ENCODE measurements at places on chromosomes 1 and 21. TPM values are rescaled to one million over a fixed set of nuclear protein-coding genes. Genes with fewer than 3 reads are reported as not detected.

DNA sequence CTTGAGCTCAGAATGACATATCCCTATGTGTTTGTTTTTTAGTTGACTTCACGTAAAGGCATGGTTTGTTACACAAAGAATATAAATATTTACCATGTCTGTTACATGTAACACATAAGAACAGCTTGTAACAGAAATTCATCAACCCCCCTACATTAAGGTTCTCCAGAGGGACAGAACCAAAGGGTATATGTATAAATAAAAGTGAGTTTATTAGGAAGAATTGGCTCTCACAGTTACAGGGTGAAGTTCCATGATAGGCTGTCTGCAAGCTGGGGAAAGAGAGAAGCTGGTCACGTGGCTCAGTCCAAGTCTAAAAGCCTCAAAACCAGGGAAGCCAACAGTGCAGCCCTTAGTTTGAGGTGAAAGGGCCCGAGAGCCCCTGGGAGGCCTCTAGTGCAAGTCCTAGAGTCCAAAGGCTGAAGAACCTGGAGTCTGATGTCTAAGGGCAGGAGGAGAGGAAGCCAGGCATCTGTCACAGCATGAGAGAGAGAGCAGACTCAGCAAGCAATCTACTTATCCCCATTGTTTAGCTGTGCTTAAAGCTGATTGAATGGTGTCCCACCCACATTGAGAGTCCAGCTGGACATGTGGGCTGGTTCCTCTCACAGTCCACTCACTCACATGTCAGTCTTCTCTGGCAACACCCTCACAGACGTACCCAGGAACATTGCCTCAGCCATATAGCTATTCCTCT is 15.8 kb downstream of the THRAP3 start:
- DNase-seq = no peak

- DNase-seq = no peak
These were observed 41.7 kb downstream of the CD53 start for GRCh38 chr1:110914676-110915075.

DNA sequence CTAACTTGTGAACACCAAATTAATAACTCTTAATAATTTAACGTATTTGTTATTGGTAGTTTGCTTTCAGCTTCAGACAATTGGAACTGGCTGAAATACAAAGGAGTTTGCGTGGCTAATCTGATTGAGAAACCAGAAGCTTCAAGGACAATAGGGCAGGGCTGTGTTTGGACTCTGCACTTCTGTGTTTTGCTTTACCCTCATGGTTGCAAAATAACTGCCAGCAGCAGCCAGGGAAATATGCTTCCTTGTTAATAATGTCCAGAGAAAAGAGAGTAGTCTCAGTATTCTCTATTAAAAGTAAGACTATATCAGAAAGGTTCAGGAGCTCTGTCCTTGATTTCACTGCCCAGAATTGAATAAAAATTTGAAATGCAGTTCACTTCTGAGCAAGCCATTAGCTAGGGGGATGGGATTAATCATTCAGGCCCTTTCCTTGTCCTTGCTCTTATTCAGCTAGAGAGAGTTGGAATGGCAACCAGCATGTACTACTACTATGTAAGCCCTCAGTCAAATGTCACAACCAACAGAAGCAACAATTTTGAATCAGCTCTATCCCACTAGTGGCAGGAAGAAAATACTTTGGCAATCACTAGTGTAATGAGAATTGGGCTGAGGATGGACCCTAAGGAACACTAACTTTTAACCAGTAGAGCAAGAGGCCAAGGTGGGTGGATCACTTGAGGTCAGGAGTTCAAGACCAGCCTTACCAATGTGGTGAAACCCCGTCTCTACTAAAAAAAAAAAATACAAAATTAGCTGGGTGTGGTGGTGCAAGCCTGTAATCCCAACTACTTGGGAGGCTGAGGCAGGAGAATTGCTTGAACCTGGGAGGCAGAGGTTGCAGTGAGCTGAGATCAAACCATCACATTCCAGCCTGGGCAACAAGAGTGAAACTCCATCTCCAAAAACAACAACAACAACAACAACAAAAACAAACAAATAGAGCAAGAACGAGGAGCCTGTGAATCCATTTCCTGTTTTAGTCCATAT is 76.8 kb downstream of the POU2F1 start:
- DNase-seq = no peak

DNA sequence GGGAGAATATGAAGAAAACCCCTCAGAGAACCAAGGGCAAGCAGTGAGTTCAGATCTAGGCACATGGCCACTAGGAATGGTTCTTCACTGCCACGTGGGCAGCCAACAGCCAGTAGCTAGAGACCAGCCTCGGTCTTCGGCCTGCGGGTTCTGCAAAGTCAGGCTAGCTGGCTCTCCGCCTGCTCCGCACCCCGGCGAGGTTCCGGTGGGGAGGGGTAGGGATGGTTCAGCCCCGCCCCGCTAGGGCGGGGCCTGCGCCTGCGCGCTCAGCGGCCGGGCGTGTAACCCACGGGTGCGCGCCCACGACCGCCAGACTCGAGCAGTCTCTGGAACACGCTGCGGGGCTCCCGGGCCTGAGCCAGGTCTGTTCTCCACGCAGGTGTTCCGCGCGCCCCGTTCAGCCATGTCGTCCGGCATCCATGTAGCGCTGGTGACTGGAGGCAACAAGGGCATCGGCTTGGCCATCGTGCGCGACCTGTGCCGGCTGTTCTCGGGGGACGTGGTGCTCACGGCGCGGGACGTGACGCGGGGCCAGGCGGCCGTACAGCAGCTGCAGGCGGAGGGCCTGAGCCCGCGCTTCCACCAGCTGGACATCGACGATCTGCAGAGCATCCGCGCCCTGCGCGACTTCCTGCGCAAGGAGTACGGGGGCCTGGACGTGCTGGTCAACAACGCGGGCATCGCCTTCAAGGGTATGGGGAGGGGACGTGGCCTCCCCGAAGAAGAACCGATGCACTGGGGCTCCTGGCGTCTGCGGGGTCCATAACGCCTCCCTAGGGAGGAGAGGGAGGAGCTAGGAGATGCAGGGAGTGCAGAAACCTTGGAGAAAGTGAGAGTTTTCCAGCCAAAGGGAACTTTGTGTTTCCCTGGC is at the start of gene CBR1:
CBR1 (plus strand) TSS at position 312 of the 871 bp plus-strand sequence; CDS start at position 404, 92 bp downstream.
- peak; percentile 92 for DNase-seq

- no peak for DNase-seq
These were observed 41.2 kb downstream of the TNR start for GRCh38 chr1:175702079-175702795.

GRCh38 chr1:220673921-220674320 is 16.2 kb upstream of the C1orf115 start:
- no peak for DNase-seq

DNA sequence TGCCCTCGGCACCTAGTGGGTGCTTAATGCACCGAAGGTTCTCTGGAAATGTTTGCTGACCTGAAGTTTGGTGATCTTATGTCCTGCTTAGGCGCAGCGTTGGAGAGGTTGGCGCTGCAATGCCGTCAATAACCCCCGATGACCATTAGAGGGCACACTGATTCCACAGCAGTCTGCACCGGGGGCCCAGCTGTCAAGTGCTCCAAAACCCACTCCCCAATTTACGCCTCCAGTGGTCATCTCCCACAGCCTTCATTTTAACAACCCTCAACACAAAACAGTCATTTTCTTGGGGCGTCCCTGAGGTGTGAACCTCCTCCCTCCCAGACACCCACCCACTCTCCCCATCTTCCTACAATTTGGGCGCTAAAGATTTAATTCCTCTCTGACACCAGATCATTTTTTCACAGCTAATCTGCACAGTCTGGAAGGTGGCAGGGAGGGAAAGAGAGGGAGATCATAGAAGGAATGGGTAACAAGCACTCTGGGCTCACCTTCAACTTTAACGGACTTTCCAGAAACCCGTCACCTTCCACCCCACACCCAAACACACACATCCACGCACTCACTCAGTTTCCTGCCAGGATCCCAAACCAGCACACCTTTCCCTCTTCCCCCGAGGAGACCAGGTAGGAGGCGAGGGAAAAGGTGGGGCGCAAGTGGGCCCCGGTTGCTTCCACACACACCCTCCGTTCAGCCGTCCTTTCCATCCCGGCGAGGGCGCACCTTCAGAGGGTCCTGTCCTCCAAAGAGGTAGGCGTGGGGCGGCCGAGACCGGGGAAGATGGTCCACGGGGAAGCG is 570 bp upstream of the NPR1 start:
- peak; percentile 58 for DNase-seq

DNA sequence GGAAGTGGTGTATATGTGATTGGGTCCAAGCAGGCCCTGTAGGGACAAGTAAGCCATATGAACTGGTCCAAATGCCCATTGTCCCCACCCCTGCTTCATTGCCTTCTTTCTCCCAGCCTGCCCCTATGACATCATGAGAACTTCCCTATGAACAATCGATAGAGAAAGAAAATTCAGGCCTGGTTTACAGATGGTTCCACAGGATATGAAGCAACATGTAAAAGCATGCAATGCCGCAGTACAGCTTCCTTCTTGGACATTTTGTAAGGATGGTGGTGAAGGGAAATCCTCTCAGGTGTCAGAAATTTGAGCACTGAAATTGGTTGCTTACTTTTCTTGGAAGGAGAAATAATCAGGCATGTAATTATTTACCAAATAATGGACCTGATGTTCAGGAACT is 581.7 kb downstream of the MRPL39 start:
- no peak for DNase-seq

DNA sequence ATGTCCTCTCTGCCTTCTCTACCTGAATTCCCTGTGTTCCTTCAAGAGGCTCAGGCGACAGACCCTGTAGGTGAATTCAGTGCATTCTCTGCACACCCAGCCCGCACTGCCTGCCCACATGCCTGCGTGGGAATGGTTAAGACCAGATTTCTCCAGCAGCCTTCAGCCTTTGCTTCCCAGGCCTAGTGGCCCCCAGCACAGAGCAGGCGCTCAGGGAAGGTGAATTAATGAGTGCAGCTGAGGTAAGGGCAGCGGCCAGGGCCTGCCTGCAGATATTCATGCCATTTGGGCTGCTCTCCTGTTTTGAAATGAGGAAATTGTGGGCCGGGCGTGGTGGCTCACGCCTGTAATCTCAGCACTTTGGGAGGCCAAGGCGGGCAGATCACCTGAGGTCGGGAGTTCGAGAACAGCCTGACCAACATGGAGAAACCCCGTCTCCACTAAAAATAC is 45.5 kb downstream of the IER5 start:
- no peak for DNase-seq

DNA sequence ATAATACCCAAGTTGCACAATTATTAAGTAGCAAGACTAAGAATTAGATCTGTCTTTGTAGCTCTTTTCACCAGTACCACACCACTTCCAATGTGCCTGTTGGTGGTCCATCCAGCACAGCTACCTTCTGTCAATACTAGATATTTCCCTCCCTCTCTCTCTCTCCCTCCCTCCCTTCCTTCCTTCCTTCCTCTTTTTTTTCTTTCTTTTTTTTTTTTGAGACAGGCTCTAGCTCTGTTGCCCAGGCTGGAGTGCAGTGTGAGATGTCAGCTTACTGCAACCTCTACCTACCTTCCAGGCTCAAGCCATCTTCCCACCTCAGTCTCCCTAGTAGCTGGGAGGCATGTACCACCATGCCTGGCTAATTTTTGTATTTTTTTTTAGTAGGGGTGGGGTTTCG is 21.1 kb downstream of the KPNA6 start:
- DNase-seq = no peak

BSDC1 gene
- total RNA-seq = 52.5 TPM

GBP7 gene
- 0.15 TPM for total RNA-seq

CNR2 gene
- 0.08 TPM for total RNA-seq

DMRTA2 gene
- total RNA-seq = not detected

Data from activated CD4-positive, alpha-beta memory T cell treated with anti-CD3 and anti-CD28 coated beads, Interleukin-2, amount 10 ng/mL, durations not matched to agents 7 days and 5 days (primary cell).